ENCODE measurements at places on chromosomes 6 and 20.

- DNase-seq: peak; percentile 8
Measured at GRCh38 chr6:112296122-112296521, 41.8 kb upstream of the LAMA4 start.

- no peak for DNase-seq
Measured at GRCh38 chr20:2340136-2340535, 40.6 kb upstream of the TGM6 start.

DNA sequence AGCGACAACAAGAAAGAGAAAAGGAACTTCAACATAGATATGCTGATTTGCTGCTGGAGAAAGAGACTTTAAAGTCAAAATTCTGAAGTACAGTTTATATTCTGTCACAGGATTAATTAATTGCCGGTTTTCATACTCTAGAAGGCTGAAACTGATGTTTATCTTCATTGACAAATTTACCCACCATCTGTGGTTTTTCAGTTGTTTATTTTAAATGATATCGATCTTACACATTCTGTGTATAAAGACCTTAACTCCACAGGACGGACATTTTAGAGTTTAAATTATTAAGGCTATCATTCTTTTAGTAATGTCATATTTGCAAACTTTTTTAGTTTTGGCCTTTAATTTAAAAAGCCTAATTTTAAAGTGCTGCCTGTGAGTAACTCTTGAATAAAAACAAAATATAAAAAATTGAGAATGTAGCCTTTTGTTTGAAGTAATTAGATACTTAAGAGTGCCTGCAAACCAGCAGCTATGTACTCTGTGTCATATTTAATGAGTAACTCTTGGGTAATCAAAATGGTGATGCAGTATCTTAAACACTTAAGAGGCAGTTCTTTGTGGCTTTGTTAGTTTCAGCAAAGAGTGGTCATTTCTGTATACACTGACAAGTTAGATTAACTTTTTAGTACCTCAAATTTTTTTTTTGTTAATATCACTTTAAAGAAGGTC is 59.3 kb downstream of the CDC5L start:
- no peak for DNase-seq

DNA sequence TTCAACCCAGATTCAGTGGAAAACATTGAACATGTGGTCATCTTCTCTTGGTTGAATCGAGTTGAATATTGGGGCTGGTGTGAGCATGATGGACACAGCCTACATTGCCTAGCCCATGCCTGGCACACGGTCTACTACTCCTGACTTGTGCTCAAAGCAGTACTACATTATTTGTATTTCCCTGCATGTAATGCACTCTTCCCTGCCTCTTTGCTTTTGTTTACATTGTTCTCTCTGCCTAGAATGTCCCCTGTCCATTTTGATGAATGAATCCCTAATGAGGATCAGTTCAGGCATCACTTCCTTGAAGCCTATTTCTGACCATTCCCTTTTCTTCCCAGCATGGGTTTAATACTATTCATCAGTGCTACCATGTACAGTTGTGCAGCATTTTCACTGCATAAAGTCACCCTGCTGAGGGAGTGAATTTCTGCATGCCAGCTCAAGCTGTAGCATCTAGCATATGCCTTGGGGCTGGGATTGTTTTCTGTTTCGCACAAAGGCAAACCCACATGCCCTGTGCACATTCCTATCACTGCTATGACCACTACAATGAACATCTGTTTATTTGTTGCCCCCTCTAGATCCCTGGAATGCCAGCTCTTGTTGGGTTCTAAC is 75.3 kb upstream of the CCN6 start:
- DNase-seq: no peak

DNA sequence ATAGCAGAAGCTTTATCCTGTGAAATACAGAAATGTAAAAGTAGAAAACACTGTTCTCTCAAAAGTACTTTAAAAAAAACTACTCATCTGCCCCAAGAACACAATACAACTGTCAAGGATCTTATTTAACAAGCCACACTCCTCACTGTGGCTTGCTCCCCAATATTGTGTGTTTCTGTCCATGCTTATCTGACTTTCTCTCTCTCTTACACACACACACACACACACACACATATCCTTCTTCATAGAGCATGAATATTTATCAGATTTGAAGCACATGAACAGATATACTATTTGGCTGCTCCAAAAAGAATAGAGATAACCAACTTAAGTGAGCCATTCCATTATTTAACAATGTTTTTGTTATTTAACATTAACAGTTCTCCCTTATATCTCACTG is 3.6 kb upstream of the PHIP start:
- no peak for DNase-seq

DNA sequence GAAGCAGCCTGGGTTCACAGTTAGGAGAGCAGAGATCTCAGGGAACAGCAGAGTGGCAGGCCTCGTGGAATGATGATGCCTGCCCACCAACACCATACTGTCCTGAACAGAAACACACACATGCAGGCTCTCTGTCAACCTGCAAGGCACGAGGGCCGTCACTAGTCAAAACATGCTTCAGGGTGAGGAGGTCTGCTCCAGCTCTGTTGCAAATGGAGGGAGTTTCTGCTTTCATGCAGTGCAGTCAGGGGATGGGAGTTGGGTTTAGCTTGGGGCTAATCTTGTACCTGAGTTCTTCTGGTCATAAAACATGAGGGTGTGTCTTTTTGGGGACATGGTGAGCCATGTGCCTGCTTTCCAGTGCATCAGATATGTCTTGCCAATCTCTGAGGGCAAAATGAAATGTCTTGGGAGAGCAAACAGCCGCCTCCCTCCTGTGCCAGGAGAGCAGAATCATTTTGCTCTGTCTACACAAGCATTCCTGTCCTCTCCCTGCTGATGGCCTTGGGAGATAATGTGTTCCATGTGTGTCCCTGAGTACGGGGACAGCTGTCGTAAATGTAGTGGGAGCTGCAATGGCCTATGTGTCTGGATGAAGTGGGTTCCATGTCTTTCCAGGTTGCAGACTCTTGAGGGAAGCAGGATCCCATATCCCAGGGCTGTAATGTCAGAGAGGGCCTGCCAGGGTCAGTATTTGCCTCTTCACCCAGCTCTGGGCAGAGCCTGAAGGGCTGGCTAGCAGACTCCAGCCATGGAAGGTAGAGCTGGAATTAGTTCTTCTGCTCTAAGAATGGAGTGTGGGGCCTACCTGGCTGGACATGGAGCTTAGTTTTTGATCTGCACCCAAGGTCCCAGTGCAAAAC is 40.6 kb downstream of the MAFB start:
- no peak for DNase-seq

Data from activated T-cell treated with anti-CD3 and anti-CD28 coated beads, Interleukin-2, amount 50 U/mL, for 72 hours (primary cell).